ENCODE measurements at places on chromosomes 7 and 10.

DNA sequence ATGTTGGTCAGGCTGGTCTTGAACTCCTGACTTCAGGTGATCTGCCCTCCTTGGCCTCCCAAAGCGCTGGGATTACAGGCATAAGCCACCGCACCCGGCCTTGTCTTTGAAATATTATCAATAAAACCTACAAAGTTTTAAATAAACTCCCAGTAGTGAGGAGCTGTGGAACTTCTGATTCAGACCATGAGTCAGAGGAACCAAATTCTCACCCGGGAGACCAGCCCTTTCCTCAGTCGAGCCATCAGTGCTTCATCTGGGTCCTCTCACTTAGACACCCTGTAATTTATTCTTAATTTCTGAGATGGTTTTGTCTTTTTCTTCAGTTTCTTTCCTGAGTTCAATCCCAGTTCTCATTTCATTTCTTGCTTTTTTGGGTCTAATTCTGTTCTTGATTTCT is 68.6 kb downstream of the DYNC2I1 start:
- DNase-seq = no peak

DNA sequence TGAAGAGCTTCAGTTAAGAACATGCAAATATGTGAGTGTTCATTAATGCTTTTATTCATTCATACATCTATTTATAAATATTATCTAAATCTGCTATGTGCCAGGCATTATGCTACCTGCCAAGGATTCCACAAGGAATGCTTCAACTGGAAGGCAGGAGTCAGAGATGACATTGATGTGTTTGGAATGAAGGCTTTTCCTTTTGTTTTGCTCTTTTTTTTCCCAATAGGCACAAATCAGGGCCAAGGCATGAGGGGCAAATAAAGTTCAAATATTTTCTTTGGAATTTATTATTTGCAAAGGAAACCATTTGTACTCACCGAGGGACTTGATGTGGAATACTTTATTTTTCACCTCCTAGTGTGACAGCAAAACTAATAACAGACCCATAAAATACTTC is 530.3 kb downstream of the ARL4A start:
- DNase-seq = no peak

DNA sequence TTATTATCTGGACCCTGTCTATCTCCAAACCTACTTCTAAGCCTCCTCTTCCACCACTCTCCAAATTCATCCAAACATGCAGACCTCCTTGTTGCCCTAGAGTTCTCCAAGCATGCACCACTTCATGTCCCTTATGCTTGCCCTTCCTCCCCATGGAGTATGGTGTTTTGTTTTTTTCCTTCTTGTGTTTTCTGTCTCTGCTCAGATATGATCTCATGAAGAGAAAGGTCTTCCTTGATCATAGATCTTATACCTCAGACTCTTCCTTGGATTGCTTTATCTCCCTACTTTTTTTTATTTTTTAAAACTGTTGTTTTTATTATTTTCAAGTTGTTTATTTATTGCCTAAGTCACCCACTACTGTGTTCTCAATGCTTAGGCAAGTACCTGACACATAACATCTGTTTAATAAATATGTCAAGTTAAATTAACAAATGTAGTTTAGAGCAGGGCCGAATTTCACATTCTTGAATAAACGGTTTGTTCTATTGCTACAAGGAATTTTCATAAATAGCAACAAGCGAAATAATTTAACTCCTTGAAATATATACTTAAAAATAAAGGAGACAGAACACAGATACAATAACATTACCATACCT is 84.5 kb downstream of the HGF start:
- DNase-seq = no peak

DNA sequence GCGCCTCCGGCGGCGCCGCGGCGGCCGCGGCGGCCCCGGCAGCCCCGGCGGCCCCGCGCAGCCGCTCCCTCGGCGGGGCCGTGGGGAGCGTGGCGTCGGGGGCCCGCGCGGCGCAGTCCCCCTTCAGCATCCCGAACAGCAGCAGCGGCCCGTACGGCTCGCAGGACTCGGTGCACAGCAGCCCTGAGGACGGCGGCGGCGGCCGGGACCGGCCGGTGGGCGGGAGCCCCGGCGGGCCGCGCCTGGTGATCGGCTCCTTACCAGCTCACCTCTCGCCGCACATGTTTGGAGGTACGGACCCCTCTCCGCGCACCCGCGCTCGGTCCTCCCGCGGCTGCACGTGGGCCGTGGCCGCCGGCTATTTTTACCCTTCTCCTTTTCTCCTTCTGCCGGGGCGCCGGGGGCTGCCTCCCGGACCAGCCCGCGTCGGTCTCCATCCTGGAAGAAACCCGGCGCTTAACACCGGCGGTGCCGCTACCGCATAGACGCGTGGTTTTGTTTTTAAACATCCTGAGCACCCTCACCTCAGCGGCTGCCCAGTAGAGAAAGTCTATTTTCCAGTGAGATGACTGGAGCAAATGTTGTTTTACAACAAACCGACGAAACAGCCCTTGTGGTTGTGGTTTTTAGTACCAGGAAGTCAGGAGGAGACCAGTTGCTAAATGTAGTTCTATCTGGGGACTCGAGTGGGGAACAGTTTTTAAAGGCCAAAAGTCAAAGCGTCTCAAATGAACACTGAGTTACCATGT is 1.3 kb downstream of the ZNRF2 start:
- DNase-seq = no peak

GRCh38 chr7:136114966-136115762 is 138.0 kb upstream of the MTPN start:
- DNase-seq = no peak

- no peak for DNase-seq
Measured at GRCh38 chr7:109984729-109985128, 1106.2 kb upstream of the LRRN3 start.

- DNase-seq = no peak
Measured at GRCh38 chr7:101620991-101621390, 8.1 kb downstream of the MYL10 start.

GRCh38 chr10:13674645-13675588 is 88.2 kb downstream of the PRPF18 start:
- DNase-seq = no peak

- no peak for DNase-seq
Measured at GRCh38 chr7:51007551-51008505, 225.1 kb upstream of the GRB10 start.

GRCh38 chr10:18145652-18146051 is 5.4 kb downstream of the CACNB2 start:
- DNase-seq = no peak

DNA sequence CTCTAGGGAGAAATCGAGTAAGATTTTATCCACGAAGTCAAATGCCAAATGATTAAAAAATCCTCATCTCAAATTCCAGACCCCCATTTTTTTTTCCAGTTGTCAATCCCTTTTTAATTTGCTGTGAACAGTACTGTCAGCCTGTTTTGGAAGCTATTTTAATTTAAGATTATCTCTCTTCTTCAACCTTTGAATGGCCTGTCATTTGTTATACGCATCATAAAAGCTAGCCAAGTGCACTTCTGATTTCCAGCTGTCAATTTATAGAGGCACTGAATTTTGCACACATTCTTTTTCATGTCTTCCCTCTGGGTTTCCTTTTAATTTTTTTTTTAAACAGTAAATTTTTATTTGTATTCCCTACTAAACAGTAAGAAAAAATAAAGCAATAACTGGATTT is 336.4 kb upstream of the HGF start:
- DNase-seq = no peak

- DNase-seq = no peak
Measured at GRCh38 chr10:132397671-132398565, 918 bp downstream of the PWWP2B start.

DNA sequence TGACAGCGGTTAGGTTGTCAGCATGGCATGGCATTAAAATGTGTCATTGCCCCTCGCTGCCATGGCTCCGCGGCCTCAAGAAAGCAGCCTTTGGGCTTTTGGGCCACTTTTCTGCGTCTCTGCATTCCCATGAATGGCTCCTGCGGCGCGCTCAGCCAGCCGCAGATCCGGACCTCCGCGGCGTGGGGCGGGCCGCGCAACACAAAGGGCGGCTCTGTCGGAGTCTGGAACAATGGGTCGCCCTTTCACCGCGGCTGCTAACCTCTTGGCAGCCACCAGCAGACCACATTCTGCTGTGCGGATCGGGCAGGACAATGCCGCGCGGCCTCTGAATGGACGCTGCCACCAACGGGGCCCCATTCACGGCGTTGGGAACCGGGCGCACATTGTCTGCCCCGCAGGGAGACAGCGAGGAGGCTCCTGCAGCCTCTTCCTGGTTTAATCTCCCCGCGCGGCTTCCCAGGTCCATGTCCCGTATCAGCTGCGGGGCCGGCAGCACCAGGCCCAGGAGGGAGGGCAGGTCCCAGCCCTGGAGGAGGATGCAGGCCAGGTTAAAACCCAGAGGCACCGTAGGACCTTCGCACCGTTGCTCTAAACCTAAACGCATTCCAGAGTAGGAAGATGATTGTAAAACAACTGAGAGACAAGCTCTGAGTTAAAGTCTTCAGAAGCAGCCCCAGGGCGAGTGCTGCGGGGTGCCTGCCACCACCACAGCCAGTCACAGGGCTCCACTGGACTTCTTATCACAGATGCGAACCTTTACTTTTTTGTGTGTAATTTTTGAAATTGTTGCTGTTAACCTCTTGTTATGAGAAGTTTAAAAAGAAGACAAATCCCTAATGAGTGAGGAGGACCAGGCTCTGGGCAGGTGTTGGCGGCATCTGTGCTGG is 71.6 kb downstream of the NKX6-2 start:
- no peak for DNase-seq

DNA sequence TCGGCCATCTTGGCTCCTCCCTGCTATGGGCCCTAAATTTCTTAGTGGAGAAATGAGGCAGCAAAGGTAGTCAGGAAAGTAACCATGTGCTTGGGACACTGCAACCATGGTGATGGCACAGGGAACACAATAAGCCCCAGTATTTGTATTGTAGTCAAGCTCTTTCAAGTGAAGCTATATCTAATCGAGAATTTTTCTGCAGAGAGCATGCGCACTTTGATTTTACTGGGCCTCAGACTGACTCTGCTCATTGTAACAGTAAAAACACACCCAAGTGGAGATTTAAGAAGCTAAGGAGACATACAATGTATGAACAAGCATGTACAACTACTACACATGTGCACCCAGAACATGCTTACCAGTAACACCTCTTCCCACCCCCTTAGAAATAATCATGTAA is 67.3 kb upstream of the TMEM229A start:
- DNase-seq = no peak

GRCh38 chr10:96082748-96083147 is 39.4 kb downstream of the CCNJ start:
- DNase-seq = no peak

GRCh38 chr7:36280840-36281812 is 108.5 kb upstream of the ANLN start:
- no peak for DNase-seq

GRCh38 chr7:14870394-14870793 is 32.2 kb downstream of the DGKB start:
- DNase-seq = no peak

- DNase-seq = no peak
Measured at GRCh38 chr7:28225576-28225975, 45.0 kb upstream of the JAZF1 start.

DNA sequence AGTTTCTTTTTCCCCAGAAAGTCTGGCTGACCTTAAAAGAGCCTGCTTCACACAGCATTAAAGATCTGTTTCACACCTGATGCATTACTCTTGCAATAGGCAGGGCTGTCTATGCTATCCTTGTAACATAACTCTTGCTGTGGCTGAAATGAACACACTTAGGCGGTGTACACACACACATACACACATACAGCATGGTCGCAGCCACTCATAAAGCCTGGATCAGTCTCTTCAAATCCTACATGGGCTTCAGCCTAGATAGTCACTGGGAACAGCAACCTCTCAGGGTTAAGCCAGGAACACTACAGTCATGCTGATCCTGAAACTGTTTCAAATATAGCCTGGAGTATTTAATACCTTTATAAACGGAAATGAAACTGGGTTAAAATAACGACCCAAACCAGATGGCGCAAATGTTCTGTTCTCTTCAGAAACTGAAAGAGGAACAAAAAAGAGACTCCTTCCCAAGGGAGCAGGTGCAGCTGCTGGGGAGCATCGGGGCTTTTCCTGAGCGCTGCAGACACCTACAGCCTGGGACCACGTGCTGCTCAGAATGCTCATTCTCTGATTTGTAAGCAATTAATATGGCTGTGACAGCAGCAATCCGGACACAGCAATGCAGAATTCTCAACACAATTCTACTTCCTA is 61.0 kb upstream of the SFMBT2 start:
- no peak for DNase-seq

DNA sequence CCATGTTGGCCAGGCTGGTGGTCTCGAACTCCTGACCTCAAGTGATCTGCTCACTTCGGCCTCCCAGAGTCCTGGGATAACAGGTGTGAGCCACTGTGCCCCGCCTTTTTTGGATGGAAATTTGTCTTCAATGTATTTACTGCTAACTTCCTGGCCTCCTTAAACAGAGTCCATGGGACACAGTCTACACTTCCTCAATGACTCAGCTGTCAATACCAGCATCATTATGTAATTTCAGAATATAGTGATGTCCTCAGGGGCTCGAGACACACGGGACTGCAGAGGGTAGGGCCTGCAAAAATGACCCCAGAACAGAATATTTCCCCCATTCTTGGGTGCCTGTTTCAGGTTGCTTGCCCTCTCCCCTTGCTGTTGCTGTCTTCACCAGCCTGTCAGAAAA is 31.1 kb downstream of the CAMK2G start:
- DNase-seq = no peak

DNA sequence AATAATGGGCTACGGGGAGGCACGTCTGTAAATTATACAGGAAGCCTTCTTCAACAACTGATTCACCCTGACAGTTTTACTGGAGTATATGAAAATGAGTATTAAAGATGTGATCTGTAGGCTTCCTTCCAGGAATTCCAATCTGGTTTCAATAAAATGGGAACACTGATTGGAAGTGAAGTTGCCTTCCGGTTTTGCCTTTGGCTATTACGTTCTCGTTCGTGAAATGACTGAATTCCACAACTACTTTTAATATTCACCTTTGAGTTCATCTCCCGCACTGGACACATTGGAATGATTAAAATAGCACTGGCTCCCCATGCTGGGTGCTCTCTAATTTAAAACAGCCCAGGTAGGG is 350.1 kb upstream of the MKI67 start:
- no peak for DNase-seq

GRCh38 chr10:91296471-91296870 is 76.0 kb downstream of the PCGF5 start:
- DNase-seq = no peak

GRCh38 chr7:531777-532176 is 12.1 kb upstream of the PDGFA start:
- DNase-seq = no peak

DNA sequence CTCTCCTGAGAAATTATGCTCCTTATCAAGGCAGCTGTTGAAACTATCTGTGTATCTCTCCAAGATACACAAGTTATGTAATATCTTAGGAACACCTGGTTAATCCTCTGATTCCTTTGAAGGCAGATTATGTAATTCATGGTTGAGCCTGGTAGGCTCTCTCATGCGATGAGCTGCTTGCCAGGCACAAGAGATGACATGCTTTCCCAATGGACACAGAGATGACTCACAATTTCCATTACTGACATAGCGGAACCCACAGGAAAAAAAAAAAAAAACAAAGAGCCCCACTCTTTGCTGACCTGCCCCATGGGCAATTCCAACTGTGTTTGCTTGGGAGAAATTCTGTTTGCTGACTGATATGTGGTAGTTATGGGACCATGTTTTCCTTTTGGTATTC is 736.4 kb upstream of the PHF14 start:
- no peak for DNase-seq
